ENCODE measurements at places on chromosomes 4 and X. TPM values are rescaled to one million over a fixed set of nuclear protein-coding genes. Genes with fewer than 3 reads are reported as not detected.

BMPR1B gene
- 4.3 TPM for total RNA-seq

TSPAN7 gene
- total RNA-seq: 3.0 TPM

MAGEA4 gene
- total RNA-seq: not detected

CD99L2 gene
- total RNA-seq: 60.8 TPM

Data from A549 treated with AZD2906 at 1 μM for 4 hours (cell line).